ENCODE measurements at places on chromosomes 12 and 14. TPM values are rescaled to one million over a fixed set of nuclear protein-coding genes. Genes with fewer than 3 reads are reported as not detected.

Gene CMA1
- total RNA-seq: not detected

Gene SIX4
- 11.7 TPM for total RNA-seq

Gene KCNC2
- total RNA-seq: not detected

Gene IGF1
- under 0.01 TPM for total RNA-seq

DNA sequence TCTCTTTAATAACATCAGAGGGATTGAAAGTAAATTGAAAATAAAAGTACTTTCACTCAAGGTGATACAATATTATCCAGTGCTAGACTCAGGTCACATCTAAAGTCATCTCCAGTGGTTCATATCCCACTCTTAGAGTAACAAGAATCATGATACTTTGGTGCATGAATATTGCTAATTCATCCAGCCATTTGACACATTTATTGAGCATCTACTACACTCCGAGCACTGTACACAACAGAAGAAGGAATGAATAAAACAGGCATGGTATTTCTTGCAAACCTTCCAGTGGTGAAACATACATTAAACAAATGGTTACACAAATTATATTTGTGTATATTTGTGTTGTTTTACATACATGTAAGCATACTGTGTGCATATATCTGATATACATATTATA, 116.0 kb upstream of the TMCC3 start:
- DNase-seq: no peak

- DNase-seq: no peak
These were observed 224.3 kb upstream of the ATP2B1 start for GRCh38 chr12:89932954-89933353.

- no peak for DNase-seq
These were observed 74.3 kb downstream of the LMO3 start for GRCh38 chr12:16531621-16532020.

DNA sequence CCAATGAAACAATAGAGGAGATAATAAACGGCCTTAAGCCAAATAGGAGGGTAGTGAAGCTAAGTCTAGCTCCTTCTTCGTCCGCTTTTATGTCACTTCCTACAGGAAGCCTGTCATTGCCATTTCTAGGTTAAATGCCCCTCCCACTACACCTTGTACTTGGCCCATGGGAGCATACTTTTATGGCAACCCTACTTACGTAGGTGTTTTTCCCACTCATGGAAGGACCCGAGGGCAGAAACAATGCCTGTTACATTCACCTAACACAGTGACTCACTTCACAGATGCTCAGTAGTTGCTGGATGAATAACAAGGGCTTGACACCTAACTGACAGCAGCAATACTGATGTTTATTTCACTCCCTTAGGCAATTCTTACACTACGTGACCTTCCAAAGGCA, 44.5 kb downstream of the ALKBH1 start:
- no peak for DNase-seq

DNA sequence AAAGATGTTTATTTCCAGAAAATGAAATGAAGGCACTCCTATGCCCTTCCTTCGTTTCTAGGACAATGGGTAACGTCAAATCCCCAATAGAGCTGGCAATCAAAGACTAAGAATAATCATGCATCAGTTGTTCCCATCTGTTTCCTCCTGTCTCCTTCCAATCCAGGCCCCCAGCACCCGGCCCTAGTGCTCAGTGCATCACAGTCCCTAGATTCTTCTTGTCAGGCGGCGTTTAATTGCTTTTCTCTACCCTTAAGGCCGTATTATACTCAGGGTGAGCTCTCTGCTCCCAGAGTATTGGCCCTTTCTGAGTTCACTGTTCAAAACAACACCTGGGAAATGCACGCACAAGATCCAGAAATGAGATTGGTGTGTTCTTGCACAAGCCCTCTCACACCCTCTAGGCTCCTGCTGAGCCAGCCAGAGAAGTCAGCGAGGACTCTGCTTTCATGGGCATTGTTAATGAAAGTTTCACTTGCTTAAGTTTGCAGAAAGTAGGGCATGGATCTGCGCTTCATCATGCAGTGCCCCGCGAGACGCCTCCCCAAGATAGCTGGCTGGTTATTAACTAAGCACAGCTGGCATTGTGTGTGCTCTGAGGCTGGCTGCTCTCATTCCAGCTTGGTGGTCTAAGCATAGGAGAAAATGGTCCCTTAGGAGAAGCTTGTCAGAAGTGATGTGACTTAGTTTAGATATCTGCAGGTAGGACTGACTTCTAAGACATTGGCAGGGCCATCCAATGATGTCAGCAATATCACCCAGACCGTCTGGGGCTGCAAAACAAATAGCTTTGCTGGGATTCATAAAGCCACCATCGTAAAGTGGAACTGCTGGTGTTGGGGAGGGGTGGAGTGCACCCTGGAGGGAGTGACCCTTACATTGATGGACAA, 28.7 kb downstream of the CRACR2A start:
- no peak for DNase-seq

GRCh38 chr14:22471545-22472121, 117.4 kb downstream of the DAD1 start:
- DNase-seq: no peak

- DNase-seq: no peak
These were observed 6.3 kb downstream of the CDCA4 start for GRCh38 chr14:105014631-105015030.

- DNase-seq: no peak
These were observed 118.8 kb downstream of the SCARB1 start for GRCh38 chr12:124744659-124745464.

GRCh38 chr14:47843236-47843635, 167.8 kb upstream of the MDGA2 start:
- no peak for DNase-seq

GRCh38 chr12:121490401-121491281, 90.2 kb downstream of the KDM2B start:
- no peak for DNase-seq

DNA sequence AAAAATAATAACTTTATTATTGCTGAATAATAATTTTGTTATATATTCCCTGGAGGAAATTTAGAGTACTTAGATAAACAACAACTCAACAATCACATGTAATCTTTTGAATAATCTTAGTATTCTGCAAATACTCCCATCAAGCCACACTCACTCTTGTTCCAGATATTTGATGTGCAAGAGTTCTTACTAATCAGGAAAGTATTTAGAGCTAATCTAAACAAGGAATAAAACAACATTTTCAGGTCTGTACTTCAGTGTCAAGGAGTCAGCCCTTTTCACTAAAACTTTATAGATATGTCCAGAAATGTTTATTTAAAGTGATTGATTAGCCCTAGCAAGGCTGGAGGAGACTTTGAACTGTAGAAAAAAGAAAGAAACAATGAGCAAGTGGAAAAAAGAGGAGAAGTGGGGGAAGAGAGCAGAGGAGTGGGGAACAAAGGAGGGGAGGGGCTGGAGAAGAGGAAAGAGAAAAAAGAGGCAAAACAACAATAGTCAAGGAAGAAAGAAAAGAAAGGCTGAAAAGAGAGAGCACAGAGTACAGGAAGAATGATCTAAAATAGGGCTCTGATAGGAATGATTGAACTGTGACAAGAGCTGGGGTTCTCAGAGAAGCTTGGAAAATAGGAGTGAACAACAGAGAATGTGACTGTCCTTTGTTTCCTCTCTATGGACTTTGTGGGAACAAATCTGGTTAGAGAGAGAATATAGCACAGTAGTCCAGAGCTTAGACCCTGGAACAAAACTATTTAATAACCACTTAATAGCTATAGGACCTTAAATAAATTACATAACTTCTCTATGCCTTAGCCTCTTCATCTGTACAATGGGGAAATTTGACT, 238.7 kb downstream of the AKAP6 start:
- DNase-seq: no peak

GRCh38 chr12:92036771-92037453, 108.7 kb downstream of the BTG1 start:
- no peak for DNase-seq

GRCh38 chr12:90396556-90396955, 558.4 kb downstream of the CCER1 start:
- DNase-seq: no peak

GRCh38 chr14:53951243-53951626, 5.4 kb downstream of the BMP4 start:
- DNase-seq: no peak

GRCh38 chr14:29926701-29927375, 809 bp downstream of the PRKD1 start:
- no peak for DNase-seq

- DNase-seq: no peak
These were observed 189.1 kb upstream of the TMEM132C start for GRCh38 chr12:128077917-128078298.

GRCh38 chr14:47596860-47597259, 78.5 kb downstream of the MDGA2 start:
- DNase-seq: no peak

DNA sequence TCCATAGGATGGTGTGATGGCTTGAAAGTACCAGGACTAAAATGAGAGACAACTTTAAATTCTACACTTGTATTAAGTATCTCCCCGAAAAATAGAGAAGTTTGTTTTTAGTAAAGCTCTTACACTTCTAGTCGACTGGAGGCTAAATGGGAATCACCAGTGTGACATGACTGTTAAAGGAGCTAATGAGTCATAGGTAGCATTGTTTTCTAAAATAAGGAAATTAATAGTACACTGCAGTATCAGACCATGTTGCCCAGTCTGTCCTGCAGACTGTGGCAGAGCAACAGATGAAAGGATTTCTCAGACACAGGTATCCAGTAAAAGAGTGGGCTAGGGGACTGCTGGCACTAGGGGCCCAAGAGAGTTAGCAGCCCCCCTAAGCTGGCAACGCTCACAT, 140.1 kb downstream of the TMEM117 start:
- DNase-seq: no peak
